ENCODE measurements at places on chromosomes 2 and 18.
A peak's percentile ranks its signal among the peaks of the same experiment; 100 is the strongest.

DNA sequence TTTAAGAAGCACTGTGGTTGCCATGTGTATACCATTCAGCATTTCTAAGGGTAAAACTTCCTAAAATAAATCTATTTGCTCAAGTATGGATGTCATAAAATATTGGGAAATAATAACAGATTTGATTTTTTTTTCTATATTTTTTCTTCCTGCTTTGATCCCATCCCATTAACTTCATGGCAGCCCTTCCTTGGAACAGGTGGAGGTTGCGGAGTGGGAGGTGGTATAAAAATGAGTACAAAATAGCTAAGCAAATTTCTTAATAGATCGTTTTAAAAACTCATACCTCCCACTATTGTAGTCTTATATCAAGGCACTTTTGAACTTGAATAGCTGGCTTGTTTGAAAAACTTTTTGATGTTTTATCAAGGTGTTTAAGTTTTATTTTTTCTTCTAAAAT is 152.1 kb upstream of the KYNU start:
- no peak for DNase-seq

DNA sequence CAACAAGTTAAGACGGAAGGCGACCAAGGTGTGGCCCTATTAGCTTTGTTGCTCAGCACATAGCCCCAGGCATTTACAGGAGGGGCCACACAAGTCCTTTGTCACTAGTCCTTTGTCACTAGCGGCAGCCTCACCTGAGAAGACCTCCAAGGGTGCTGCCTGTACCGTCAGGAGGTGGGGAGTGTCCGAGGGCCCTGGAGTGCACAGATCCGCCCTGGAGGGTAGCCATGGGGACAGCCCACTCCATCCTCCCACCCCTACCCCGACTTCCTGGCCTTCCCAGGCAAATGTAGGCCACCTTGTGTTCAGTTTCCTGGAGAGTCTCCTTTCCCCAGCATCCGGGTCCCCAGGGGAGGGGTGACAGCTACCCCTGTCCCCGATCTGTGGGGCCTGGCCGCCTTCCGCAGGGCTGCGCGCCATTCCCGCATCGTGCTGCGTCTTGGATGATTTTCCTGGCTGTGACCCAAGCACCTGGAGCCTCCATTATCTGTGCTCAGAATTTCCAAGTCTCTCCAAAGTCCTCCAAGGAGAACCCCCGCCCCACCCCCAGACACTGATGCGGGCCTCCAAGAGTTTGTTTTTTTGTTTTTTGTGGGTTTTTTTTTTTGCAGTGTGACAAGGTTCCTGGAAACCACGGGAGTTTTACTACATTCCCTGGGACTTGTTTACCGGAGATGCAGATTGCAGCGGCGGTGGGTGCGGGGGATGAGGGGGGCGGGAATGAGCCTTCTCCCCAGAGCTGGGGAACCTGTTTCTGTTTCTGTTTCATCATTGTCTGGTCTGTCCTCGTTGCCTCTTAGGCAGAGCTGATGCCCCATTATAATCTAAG is 28.6 kb downstream of the TEX44 start:
- DNase-seq = no peak

GRCh38 chr2:219611866-219612576 is 14.4 kb downstream of the STK11IP start:
- DNase-seq = no peak

GRCh38 chr2:113812204-113812603 is 55.8 kb upstream of the SLC35F5 start:
- no peak for DNase-seq

DNA sequence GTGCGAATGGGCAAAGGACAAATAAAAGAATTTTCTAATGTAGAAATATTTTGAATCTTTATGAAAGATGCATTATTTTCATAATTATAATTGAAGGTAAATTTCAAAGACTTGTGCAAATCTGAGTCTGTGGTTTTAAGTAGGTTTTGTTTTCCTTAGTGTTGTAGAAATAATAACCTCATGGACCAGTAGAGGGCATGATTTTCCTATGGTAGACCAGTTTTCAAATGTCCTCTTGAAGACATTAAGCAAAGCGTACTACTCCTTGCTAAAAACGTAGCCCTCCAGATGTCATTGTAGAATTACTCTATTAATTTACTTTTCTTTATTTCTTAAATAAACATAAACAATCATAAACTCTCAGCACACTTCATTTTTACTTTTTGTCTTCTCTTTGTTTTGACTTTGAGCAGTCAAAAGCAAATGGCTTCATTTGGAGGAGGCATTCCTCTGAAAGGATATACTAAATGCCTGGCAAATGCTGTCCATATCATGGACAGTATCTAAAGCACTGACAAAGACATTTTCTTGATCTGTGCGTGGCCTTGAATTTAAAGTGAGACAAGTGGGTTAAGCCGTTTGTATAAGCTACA is 85.8 kb upstream of the FAM237A start:
- peak; percentile 60 for DNase-seq

GRCh38 chr18:79829136-79829854 is 31.6 kb downstream of the KCNG2 start:
- no peak for DNase-seq
